Muscle of arm (tissue), 14 donors: ENCODE measurements at places on chromosomes 11 and 22.

GRCh38 chr22:32528984-32529982 lies 54.7 kb downstream of the FBXO7 start:
- DNase-seq: peak; percentile 89

GRCh38 chr11:93648158-93648557 lies 13.3 kb upstream of the CEP295 start:
- DNase-seq: no peak

DNA sequence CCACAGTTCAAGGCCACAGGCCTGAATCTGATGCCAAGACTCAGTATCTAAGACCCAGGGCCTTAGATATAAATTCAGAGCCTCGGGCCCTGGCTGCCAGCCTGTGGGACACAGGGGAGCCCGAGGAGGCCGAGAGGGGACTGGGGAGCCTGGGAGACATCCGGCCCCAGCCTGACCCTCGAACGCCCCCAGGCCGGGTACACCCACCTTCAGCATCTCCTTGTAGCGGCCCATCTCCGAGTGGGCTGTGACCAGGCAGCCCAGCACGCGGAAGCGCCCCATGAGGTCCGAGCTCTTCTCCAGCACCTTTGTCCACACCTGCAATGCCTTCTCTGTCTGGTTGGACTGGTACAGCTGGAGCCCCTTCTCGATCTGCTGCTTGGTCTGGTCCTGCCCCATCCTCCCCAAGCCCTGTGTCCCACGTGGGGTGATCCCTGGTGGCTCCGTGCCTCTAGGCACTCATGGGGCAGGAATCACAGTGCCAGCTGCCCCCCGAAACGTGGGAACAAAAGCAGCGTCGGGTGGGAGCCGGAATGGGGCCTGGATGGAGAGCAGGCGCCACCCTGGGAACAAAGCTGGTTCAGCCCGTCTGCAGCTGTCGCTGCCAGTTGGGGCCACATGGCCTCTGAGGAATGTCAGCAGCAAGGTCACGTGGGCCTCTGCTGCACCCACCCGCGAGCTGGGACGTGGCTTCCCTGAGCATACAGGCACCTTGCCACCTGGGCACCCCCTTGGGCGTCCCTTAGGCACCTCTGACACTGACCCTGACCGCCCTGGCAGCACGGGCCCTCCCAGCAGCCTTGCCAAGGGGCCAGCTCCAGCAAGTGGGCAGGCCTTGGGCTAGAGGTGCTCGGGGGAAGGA lies at the start of gene RAPSN:
RAPSN (minus strand) TSS at position 571 of the 862 bp plus-strand sequence; CDS start at position 399, 172 bp downstream.
- DNase-seq: no peak

GRCh38 chr11:13672576-13673210 lies 4.2 kb downstream of the FAR1 start:
- no peak for DNase-seq

DNA sequence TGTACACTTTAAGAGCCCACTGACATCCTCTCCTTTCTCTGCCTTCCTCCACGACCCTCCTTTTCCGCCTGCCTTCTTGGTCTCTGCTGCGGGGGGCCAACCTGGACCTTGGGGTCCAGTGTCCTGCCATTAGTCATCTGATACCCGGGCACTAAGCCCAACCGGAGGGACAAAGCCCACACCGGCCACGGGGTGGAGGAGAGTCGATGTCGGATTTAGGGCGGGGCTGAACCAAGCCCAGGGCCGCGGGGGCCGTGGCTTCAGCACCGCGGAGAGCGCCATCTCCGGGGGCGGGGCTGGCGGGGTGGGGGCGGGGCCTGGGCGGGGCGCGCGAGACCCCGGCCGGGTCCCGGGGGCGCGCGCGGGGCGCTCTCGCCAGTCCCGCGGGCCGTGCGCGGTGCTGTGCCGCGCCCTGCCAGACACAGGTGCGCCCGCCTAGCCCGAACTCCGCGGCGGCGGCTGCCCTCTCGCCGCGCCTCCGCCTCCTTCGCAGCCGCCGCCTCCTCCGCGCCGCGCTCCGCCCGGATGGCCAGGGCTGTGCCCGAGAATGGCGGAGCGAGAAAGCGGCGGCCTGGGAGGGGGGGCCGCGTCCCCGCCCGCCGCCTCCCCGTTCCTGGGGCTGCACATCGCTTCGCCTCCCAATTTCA lies at the start of gene MAPK8IP1:
MAPK8IP1 (plus strand) TSS at position 378 of the 647 bp plus-strand sequence; CDS start at position 548, 170 bp downstream.
- peak; percentile 44 for DNase-seq

DNA sequence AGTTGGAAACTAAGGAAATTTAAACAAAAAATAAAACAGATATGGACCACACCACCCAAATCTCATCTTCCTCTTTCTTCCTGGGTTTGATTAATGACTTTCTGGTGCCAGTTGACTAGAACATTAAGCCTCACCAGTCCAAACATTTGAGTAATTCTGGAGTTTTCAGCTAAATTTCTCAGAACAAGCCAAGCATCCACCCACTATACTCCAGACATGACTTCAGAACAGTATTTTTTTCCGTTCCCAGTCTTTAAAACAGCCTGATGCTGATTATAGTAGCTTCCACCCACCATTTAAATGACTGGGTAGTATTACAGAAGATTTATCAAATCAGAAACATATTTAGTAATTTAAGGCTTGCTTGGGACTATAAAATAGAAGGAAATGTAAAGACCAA lies 230.9 kb upstream of the UBASH3B start:
- DNase-seq: peak; percentile 26

DNA sequence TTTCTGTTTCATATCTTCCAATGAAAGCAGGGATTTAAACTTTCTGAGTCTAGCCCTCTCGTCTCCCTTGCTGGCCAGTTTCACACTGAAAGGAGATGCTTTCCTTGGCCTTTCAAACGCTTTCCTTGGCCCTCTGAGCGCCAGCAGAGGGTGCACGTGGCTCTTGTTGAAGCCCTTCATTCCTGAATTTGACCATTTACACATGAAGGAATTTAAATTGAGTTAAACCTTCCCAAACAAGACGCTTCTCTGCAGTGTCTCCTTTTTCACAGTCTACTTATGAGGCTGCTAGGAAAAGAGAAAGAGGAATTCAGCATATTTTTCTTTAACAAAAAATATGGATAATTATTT lies 21.6 kb downstream of the NNMT start:
- peak; percentile 35 for DNase-seq

GRCh38 chr22:37880668-37881440 lies 25.2 kb upstream of the MICALL1 start:
- no peak for DNase-seq

GRCh38 chr22:17829695-17830042 lies 55.4 kb upstream of the BID start:
- DNase-seq: no peak

GRCh38 chr22:28395920-28396753 lies 283.5 kb downstream of the TTC28 start:
- DNase-seq: no peak

- peak; percentile 86 for DNase-seq
Observed at GRCh38 chr11:83691451-83691950, 405.3 kb upstream of the CCDC90B start.

DNA sequence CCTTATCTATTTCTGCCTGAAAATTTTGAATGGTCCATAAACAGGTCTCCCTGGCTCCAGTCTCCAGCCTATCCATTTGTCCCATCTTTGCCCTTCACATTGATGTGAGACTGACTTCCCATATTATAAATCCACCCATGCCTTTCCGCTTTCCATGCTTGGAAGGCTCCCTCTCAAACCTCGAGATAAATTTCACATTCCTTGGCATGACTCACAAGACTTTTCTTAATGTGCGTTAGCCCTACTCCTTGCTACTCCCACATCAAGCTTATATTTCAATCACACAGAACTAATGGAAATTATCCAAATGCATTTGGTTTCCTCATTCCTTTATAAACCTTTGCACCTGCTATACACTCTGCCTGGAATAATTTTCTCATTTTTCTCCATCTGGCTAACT lies 163.7 kb upstream of the NTM start:
- DNase-seq: no peak

- DNase-seq: peak; percentile 23
Observed at GRCh38 chr11:127105593-127106541, 105.3 kb upstream of the KIRREL3 start.

DNA sequence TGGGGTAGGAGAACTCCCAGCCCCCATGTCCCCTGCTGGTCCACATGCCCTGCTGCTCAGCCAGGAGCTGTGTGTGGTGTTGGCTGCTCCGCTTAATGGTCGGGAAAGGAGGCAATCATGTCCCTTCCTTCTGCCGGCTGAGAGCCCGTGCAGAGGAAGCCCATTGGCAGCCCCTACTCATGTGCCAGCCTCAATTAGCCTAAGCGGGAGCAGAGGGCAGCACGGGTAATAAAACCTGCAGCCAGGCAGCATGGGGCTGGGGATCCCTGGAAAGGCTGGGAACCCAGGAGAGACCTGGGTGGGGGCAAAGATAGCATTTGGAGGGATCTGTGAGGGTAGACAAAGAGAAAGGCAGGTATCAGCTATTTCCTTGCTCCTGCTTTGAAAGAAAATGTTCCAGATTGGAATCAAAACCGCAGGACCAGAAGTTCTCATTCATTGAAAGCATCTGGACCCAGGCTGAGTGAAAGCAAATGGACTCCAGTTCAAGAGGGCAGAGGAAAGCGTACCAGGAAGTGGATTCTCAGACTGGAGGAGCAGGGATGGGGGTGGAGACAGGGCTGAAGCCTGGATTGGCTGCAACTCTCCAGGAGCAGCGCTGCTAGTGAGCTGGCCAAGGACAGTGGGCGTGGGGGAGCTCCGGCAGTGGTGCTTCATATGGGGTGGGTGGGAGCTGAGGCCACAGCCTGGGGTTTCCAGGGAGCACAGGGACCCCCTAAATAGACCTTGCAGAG lies 103.4 kb upstream of the NECTIN1 start:
- peak; percentile 27 for DNase-seq

DNA sequence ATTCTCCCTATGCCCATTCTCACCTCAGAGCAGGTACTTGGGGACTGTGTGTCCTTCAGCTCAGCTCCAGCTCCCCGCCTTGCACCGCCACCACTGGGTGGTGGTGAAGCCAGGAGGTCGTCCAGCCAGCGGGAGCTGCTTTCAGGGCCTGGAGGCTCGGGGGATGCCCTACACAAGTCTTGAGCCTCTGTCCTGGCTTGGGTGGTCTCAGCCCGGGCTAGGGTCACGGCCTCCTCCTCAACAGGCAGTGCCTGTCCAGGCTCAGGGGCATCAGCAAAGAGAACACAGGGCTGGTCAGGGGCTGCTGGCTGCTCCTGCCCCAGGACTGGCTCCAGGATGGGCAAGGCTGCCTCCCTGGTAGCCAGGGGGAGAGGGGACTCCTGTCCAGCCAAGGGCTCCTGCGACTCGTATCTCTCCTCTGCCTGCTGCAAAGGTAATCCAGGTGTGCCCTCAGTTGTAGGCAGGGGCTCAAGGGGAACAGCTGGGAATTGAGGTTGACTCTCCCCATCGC lies 12.2 kb downstream of the TNKS1BP1 start:
- no peak for DNase-seq

DNA sequence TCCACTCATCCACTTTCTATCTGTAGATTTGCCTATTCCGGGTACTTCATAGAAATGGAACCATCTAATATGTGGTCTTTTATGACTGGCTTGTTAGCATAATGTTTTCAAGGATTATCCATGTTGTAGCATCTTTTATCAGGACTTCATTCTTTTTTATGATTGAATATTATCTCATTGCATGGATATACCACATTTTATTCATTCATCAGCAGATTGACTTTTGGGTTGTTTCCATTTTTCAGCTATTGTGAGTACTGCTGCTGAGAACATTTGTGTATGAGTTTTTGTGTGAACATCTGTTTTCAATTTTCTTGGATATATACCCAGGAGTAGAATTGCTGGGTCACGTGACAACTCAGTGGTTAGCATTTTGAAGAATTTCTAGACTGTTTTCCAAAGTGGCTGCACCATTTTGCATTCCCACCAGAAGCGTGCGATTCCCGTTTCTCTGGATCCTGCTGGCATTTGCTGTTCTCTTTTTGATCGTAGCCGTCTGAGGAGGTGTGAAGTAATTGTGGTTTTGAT lies 8.9 kb downstream of the DERL3 start:
- peak; percentile 73 for DNase-seq

DNA sequence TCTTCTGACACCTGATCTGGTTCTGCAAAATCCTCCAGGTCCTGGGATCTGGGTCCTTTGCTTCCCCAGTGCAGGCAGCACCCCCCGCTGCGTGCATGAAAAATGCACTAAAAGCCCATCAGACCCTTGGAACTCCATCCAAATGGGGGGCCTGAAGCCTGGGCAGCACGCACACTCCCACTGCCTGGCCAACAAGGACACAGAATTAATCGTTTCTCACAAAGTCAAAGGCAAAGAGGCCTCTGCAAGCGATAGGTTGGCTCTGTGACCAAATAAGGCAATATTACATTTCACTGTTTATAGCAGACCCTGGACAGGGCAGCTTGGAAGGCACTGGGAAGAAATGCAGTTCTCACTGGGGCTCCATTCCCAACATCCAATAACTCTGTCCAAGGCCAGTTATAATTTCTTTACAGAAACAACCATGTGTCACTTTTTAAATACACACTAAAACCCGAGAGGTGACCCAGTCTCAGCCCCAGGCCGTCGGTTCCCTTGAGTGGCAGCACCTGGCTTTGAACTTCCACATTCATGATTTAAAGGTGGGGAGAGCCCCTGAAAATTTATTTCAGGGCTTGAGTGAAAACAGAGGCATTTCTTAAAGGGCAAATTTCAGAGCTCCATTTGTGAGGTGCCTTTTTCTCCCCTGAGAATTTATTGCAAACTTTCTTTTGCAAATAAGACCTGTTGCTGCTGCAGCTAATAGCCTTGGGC lies 114.4 kb upstream of the ANO1 start:
- no peak for DNase-seq

DNA sequence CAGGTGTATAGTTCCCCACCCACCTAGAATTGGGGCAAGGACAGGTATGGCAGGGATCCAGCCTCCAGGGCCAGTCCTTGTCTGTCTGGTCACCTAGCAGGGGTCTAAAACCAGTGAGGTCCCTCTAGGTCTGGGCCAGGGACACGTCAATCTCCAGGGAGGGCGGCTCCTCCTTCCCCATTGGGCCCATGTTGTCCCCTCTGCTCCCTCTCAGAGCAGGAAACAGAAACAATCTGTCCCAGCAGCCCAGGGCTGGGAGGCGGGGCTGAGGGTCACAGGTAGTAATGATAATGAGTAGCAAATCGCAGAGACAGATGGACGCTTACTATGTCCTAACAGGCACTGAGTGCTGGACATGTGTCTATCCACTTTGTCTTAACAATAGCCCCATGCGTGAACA lies 22.8 kb upstream of the SYT7 start:
- no peak for DNase-seq

GRCh38 chr22:33400061-33400840 lies 342.1 kb upstream of the SYN3 start:
- DNase-seq: no peak

GRCh38 chr11:13259374-13259773 lies 18.2 kb upstream of the BMAL1 start:
- no peak for DNase-seq

GRCh38 chr11:2838676-2839294 lies 46.8 kb downstream of the CDKN1C start:
- no peak for DNase-seq

DNA sequence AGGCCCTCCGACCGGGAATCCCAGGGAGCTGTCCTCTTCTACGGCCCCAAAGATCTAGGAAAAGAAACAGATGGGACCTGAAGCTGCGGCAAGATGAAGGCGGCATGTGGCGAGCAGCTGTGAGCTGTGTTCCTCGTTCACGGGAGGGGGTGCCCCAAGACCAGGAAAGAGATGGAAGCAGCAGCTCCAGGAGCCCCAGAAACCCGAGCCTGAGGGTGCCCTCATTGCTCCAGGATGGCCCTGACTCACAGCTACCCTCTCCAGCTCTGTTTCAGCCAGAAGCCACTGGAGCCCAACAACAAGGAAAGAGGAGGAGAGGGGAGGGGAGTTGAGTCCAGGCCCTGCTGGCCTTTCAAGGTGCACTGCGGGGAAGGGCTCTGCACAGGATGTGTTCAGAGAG lies 23.7 kb upstream of the NAP1L4 start:
- DNase-seq: no peak
